Activated CD8-positive, alpha-beta memory T cell treated with anti-CD3 and anti-CD28 coated beads, Interleukin-2, amount 10 ng/mL, durations not matched to agents 7 days and 5 days (primary cell): ENCODE measurements at places on chromosomes 16 and 17.

DNA sequence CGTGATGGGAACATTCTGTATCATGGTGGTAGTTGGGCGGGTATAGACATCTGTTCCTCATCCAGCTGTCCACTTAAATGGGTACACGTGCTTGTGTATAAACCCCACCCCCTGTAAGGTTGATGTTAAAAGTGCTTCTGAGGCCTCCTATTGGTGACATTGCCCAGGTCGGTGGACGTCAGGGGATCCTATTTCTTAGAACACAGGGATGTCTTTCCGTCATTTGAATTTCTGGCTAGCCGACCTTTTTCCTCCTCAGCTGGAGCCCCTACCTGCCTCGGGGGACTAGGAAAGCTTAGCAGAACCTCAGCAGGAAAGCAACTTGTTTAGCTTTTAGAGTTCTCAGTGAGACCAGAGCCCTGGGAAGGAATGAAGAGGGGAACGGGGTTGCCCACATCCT is 16.6 kb upstream of the CRISPLD2 start:
- DNase-seq = no peak

GRCh38 chr17:13353590-13353989 is 248.1 kb downstream of the HS3ST3A1 start:
- DNase-seq = no peak

- DNase-seq = no peak
Observed at GRCh38 chr16:67804853-67805542, 1.4 kb downstream of the RANBP10 start.

DNA sequence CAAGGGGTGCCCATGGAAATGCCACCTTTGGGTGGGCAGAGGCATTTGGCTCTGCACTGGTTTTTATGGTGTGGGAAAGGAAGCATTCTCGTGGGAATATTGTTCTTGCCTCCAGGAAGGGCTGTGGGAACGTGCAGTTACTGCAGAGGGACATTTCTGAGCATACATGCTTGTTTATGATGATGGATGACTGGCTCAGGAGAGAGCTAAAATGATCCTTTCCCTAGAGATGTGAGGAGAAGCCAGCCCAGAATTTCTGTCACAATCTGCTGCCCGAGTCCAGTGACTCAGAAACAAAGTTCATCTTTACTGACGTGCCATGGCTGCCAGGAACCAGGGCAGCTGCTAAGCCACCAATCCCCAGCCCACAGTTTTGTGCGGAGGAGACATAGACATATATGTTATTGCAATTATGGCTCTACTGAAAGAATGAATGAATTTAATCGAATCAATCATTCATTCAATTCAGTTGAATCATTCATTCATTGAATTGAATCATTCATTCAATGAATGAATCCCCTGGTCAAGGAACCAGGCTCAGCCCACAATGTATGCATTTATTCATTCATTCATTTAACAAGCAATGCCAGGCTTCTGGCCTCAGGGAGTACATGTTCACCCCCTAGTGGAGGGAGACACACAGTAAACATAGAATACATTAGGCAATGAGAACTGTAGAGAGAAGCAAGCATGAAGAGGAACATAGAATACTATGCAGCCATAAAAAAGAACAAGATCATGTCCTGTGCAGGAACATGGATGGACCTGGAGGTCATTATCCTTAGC is 414.4 kb upstream of the HSBP1 start:
- DNase-seq = no peak

DNA sequence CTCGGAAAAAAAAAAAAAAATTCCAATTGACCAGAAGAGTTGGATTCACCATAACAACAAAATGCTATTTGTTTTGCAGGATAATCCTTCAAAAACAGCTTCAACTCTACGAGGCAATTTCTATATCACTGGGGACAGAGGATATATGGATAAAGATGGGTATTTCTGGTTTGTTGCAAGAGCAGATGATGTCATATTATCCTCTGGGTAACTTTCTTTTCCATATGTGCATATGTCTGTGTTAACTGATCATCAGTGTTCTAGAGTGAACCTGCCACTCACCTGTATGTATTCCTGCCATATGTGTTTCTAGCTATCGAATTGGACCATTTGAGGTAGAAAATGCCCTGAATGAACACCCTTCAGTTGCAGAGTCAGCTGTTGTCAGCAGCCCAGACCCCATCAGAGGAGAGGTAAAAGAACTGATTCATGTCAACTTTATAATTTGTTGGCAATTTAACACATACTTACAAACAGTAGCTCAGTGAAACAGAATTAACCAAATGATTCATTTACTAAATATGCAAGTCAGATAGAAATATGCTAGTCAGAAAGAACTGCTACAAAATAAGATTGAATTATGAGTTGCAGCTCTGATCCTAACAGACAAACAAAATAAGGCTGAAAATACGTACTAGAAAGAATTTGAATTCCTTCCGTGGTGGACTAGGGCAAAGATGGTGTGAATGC is 14.2 kb downstream of the ERI2 start:
- DNase-seq = no peak

DNA sequence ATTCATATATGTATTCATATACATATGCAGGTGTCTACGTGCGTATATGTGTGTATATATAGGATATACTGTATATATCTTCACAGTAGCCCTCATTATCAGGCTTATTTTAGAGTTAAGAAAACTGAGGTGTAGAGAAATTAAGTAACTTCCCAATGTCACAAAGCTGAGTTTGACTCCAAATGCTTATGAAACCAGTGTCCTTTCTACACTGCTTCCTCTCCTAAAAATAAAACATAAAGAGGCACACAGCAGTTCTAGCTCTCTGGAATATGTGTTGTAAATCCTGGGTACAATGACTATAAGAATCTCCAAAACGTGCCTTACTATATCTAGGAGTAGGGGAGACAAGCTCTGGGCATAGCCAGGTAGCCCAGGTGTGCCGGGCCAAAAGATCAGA is 40.0 kb upstream of the CCL1 start:
- no peak for DNase-seq

DNA sequence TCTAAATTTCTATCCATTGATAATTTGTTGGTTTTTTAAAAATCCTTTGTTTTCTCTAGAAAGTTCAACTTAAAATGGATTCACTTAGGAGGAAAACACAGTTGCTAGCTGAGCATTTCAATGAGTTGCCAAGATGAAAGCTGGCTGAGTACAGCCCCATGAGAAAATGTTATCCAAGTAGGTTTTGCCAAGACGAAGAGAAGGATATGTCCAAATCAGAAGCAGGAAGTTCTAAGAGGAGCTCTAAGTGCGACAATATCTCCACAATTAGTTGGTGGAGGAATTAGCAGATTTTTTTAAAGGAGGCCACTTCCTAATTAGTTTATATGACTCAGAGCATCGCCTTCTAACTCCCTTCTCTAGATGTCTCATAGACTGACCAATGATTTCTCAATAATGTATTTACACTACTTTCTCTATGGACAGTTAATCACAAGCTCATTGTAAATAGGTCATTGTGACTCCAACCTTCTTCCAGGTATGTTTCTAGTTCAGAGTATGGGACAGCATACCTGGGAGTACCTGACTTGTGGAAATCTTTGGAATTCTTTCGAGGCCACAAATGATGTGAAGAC is 873.3 kb upstream of the SOX9 start:
- DNase-seq = no peak

DNA sequence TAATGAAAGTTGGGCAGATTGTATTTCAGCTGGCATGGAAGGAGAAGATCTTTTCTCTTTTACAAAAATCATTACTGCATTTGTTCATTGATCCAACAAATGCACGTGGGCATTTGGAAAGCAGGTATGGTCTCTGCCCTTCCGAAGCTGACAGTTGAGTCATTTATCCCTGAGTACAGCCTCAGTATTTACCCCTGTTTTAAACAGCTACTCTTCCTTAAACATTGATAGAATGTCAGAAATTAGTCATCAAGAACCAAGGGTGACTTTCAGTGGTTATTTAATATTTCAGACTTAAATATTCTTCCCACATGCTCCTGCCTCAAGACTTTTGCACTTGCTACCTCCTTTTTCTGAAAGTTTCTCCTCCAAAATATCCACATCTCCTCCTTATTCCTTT is 226.7 kb upstream of the HSBP1 start:
- DNase-seq = no peak

- no peak for DNase-seq
Observed at GRCh38 chr16:85062323-85062722, 34.7 kb downstream of the KIAA0513 start.

GRCh38 chr16:17654571-17654970 is 183.8 kb upstream of the XYLT1 start:
- no peak for DNase-seq

DNA sequence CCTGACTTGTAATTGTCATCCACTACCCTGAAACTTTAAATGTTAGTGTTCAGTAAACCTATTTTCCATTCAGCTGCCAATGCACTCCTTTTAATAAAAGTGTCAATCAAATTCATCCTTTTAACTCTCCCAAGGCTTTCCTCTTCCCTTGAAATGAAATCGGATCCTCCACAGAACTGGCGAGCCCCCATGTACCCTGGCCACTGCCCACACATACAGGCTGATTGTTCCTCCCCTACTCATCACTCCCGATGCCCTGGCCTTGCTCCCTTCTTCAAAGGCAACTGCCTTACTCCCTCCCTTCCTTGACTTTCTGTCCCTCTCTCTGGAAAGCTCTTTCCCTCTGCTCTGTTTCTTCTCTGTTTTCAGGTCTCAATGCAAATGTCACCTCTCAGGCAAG is 7.6 kb downstream of the KRT33A start:
- peak; percentile 8 for DNase-seq

- no peak for DNase-seq
Observed at GRCh38 chr17:7806587-7806986, 27.4 kb upstream of the KDM6B start.

DNA sequence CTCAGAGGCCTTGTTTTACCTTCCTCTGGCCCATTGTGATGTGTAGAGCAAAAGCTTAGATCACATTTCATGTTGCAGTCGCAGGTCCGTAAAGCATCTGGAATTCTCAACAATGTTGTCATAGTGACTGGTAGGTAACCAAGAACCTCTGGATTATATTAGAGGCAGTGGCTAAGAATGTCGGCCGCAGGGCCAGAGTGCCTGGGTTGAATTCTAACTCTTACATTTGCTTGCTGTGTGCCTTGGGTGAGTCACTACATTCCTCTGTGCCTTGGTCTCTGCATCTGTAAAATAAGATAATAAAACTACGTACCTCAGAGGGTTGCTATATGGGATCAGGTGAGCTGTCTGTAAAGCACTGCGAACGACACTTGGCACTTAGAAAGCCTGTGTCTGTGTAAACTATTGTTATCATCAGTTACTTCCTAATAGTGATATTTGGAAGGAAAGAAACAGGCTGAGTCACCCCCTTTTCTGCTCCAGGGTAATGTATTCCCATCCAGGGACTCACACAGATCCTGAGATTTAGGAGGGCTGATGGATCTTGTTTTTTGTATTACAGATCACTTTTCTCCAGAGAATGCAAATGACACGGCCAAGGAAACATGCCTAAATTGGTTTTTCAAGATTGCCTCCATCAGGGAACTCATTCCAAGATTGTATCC is 52.2 kb downstream of the VPS35L start:
- DNase-seq = no peak

- no peak for DNase-seq
Observed at GRCh38 chr17:16974569-16975276, 2.8 kb upstream of the TNFRSF13B start.

DNA sequence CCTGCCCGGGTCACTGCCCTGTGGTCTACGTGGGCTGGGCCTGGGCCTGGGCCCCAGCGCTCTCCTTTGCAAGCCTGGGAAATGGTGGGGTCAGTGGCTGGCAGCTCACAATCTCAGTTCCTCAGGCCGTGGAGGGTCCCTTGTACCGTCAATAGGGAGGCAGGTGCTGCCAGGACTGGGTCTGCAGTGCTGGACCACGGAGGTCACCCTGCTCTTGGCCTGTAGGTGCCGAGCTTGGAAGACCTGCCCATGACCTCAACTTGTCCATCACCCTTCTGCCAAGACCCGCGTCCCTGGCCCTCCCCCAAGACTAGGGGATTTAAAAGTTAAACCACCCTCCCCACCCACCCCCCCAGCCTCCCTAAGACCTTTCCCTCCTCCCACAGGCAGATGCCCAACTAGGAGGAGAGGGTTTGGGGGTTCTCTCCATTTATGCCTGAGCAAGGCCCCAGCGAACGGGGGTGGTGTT is 2.5 kb downstream of the TBX2 start:
- DNase-seq = no peak

GRCh38 chr17:41008811-41009210 is at the start of gene KRTAP3-1:
KRTAP3-1 (minus strand) TSS chr17:41009128; CDS start chr17:41009074, 54 bp downstream.
- no peak for DNase-seq

- no peak for DNase-seq
Observed at GRCh38 chr17:33118391-33119075, 126.9 kb downstream of the SPACA3 start.

GRCh38 chr17:20995873-20996723 is 46.7 kb downstream of the USP22 start:
- DNase-seq = no peak

DNA sequence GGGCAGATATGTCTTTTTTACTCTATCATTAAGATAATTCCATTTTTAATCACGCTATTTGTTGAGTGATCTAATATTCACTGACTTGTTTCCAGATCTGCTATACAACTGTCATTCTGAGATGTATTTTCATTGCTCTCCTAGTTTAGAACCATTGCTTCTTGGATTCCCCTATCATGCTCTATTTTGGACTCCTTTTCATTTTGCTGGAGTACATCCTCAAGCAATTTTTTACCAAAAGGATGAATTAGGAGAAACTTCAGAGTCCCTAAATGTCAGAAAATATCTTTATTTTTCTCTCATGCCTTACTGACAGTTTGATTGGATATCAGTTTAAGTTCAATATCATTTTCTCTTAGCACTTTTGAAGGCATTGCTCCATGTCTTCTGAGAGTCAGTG is 9.8 kb downstream of the MT4 start:
- no peak for DNase-seq

- peak; percentile 34 for DNase-seq
Observed at GRCh38 chr17:58311429-58311894, 17.1 kb downstream of the TSPOAP1 start.

DNA sequence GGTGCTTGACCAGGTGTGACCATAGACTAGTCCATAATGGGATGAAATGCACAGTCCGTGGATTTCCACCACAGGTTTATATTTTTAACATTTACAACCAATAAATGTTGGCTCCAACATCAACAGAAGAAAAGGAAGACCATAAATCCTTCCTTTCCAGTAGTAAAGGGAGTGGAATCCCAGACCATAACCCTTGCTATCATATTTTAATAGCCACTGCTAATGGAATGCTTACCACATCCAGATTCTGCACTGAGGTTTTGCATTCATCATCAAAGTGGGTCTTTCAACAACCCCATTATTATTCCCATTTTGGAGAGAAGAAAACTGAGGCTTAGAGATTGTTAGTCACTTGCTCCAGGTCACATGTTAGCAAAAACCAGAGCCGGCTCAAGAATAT is 106.7 kb downstream of the FOXL1 start:
- no peak for DNase-seq

- DNase-seq = no peak
Observed at GRCh38 chr16:72561-73548, at the start of gene RHBDF1. RHBDF1 (minus strand) TSS chr16:72631; CDS start chr16:65015, 7,616 bp downstream.

- no peak for DNase-seq
Observed at GRCh38 chr17:31789707-31790505, 69.1 kb downstream of the COPRS start.

GRCh38 chr17:56679115-56679776 is 85.7 kb downstream of the NOG start:
- DNase-seq = no peak
